Activated CD8-positive, alpha-beta T cell treated with anti-CD3 and anti-CD28 coated beads, Interleukin-2, amount 10 ng/mL, durations not matched to agents 7 days and 5 days (primary cell): ENCODE measurements at places on chromosomes 6 and 20. TPM values are rescaled to one million over a fixed set of nuclear protein-coding genes. Genes with fewer than 3 reads are reported as not detected.

Gene RAD21L1
- 0.18 TPM for total RNA-seq

Gene SMOC2
- not detected for total RNA-seq

GRCh38 chr6:22147921-22148776, 148.7 kb downstream of the PRL start:
- peaks cover 51% of the 10 kb centered on the region for H3K27me3 ChIP-seq
- H3K27ac ChIP-seq: no peak overlapping the region
- DNase-seq: no peak
- peak overlapping the region; percentile 71 for H3K4me3 ChIP-seq
- peaks cover 1% of the 10 kb centered on the region for H3K36me3 ChIP-seq

- H3K27ac ChIP-seq: peak overlapping the region; percentile 81
- no peak overlapping the region for H3K4me3 ChIP-seq
- peaks cover 27% of the 10 kb centered on the region for H3K4me1 ChIP-seq
- no peak for DNase-seq
- no peaks in the 10 kb centered on the region for H3K36me3 ChIP-seq
Measured at GRCh38 chr6:37134396-37135191, 35.4 kb upstream of the PIM1 start.

DNA sequence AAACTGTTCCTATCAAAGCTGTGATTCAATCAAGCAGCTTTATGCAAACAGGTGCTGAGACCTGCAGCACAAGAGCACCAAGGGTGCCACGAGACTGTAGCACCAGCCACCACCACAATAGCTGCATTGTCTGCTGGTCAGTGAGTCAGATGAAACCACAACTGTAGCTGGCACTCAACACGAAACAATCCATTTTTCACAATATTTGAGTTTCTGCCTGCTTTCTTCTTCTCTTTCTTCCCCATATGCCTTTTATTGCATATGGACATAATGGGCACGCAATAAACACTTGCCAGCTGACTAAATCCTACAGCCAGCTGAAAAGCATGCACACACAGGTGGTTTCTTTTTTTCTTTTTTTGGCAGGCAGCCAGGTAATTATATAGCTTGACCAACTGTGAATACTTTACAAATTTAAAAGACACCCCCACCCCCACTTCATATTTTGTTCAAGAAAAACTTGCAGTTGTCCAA, 16.6 kb downstream of the SLC2A12 start:
- no peak overlapping the region for H3K27ac ChIP-seq
- peaks cover 8% of the 10 kb centered on the region for H3K27me3 ChIP-seq
- H3K4me1 ChIP-seq: peaks cover 30% of the 10 kb centered on the region
- H3K4me3 ChIP-seq: no peak overlapping the region

- no peak for DNase-seq
- no peak overlapping the region for H3K27ac ChIP-seq
- H3K36me3 ChIP-seq: no peaks in the 10 kb centered on the region
- H3K4me3 ChIP-seq: no peak overlapping the region
- H3K27me3 ChIP-seq: no peaks in the 10 kb centered on the region
Measured at GRCh38 chr6:61835237-61835636, 450.8 kb downstream of the KHDRBS2 start.

GRCh38 chr6:36678488-36679042, at the start of gene CDKN1A:
Gene CDKN1A (plus strand): TSS chr6:36678714. CDS start chr6:36684102, 5,388 bp downstream.
- H3K4me1 ChIP-seq: peaks cover 65% of the 10 kb centered on the region
- DNase-seq: peak; percentile 84
- peak within 1 kb of the TSS; percentile 89 for H3K4me3 ChIP-seq
- peak within 1 kb of the TSS; percentile 90 for H3K27ac ChIP-seq
